ENCODE measurements at places on chromosomes 11 and 22.

- DNase-seq, result no peak
Measured at GRCh38 chr11:63274776-63275175, 31.4 kb upstream of the SLC22A25 start.

- DNase-seq, result no peak
Measured at GRCh38 chr11:47215366-47215910, 664 bp downstream of the DDB2 start.

- no peak for DNase-seq
Measured at GRCh38 chr11:9617940-9618339, 44.5 kb downstream of the WEE1 start.

DNA sequence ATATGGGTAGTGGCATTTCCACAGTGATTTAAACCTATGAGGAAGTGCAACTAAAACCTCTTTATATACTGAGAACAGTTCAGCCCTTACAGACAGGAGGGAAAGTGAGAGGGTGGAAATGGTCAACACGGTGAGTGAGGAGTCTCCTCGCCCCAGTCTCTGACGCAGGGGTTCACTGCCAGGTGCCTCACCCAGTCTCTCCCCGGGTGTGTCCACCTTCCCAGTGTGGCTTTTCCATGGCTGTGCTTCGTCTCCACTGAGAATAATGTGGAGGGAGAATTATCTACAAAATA, 116.6 kb upstream of the TOP3B start:
- DNase-seq, result no peak

- DNase-seq, result no peak
Measured at GRCh38 chr11:84866922-84867321, 760.2 kb downstream of the DLG2 start.

GRCh38 chr11:2609345-2609744, 90.4 kb downstream of the KCNQ1OT1 start:
- DNase-seq, result no peak

DNA sequence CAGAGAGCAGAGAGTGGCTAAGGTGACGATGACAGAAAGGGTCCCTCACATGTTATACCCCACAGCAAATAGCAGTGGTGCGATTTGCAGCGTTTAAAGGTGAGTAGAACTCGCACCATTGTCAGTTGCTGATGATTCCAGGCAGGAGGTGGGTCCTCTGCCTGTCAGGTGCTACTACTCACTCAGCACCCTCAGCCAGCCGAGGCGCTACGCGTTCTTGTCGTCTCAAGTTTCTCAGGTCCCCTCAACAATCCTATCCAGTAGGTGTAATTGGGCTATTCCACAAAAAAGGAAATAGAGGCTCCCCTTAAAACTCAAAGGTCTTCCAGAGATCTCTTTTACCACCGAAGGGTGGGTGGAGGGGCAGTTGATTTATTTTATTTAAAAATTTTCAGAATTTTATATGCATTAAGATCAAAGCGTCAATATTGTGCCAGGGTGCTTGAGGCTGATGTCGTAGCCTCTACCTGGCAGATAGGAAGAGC, 18.3 kb downstream of the ELF5 start:
- no peak for DNase-seq

DNA sequence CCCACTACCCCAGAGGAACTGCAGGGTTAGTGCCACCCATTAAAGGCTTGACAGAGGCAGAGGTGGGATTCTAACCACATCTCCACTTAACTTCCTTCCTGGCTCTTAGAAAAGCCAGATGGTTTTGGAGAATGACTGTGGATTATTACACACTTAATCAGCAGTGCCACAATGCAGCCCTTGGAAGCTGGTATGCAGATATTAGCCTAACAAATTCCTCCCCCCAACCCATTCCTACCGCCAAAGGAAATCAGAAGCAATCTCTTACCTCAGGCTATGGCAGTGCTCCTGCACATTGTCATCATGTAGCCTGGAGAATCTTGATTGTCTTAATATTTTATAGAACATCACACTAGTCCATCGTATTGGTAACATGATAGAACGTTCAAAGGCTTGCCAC, 23.2 kb upstream of the NRGN start:
- no peak for DNase-seq

DNA sequence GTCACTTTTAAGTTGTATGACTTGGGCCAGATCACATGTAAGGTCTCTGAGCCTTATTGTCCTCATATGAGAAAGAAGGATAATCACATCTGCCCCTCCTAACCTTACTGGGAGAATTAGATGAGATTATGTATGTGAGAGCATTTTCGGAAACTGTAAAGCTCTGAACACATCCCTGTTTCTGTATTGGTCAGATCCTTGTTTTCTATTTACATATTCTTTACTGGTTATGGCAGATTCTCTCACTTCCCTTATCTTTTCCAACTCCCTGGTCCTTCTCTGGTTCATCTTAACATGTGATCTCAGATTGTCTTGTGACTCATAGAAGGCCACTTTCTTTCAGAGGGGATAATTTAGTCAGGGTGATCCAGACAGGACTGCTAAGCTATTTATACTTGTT, 41.8 kb downstream of the CCDC81 start:
- DNase-seq, result peak; percentile 79

DNA sequence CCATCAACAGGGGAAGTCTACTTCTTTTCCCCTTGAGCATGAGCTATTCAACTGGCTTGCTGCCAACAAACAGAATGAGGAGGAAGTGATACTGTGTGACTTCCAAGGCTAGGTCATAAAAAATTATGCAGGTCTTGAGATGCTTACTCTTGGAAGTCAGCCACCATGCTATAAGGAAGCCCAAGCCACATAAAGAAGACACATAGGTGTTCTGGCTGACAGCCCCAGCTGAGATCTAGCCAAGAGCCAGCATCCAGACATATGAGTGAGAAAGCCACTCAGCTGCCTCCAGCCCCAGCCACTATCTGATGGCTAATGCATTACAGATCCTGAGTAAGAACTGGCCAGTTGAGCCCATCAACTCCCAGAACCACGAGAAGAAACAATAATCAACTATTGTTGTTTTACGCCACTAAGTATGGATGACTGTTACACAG, 31.0 kb upstream of the PPP2R1B start:
- DNase-seq, result peak; percentile 92

DNA sequence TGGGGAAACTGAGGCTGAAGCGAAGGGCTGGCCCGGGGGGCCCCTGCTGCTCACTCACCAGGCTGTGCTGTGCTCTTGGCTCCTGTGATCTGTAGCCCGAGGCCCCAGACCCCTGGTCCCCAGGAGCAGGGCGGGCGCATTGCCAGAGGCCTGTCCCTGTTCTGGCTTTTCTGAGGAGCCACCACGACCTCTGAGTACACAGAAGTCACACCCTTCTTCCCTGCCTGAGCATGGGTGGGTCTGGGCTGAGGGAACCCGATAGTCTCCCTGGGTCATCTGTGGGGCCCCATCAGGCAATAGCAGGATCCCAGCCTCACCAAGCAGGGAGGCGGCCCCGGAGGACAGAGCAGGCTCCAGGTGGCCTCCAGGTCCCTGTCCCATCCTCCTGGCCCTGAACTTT, 5.1 kb downstream of the CASTOR1 start:
- no peak for DNase-seq

DNA sequence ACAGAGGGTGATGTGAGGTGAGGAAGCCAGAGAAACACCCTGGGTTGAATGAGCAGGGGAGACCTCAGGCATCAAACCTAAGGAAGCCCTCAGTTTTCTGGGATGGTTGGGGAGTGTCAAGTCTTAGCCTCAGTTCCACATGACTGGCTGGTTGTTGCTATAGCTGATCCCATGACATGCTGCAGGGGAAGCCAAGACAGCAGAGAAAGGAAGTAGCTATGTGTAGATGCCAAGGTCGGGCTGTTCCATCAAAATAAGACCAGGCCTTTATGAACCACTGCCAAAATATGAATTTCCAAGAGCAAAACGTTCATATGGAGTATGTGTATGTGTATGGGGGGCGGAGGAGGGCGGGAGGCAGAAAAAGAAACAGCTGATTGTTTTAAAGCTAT, 11.6 kb downstream of the CD59 start:
- peak; percentile 85 for DNase-seq

DNA sequence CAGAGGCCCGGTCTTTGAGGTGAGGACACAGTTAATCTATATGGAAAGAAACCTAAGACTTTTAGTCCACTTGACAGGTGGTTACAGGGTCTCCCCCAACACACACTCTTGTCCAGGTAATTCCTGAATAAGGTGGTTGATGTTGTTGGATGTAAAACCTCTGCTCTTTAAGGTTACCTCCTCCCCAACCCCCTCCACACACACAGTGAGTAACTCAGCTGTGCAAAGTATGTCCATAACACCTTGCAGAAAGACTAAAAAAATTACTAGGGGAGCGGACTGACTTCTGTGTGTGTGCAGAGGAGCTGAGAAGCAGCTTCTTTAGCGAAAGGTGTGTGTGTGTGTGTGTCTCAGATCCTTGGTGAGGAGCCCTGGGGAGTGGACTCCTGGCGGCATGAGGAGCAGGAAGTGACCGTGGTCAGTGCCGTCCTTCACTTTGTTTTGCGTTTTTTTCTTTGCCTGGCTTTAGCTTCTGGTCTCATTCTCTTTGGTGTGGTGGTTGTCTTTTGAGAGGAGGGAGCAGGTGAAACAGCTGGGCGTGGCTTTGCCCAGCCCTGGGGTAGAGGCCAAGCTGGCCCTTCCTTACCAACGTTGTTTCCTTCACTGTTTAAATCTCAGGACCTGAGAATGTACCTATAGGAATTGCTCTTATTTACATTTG, 1.7 kb downstream of the ZBED4 start:
- DNase-seq, result peak; percentile 41

GRCh38 chr11:72352859-72353551, 81.3 kb downstream of the CLPB start:
- DNase-seq, result no peak

- DNase-seq, result peak; percentile 38
Measured at GRCh38 chr22:26172389-26172990, 3.2 kb downstream of the SEZ6L start.

GRCh38 chr11:45651841-45652749, 13.3 kb downstream of the CHST1 start:
- DNase-seq, result no peak

- DNase-seq, result peak; percentile 39
Measured at GRCh38 chr11:6674862-6675261, 8.3 kb downstream of the MRPL17 start.

GRCh38 chr22:37818409-37819104, 4.6 kb upstream of the GALR3 start:
- peak; percentile 93 for DNase-seq

DNA sequence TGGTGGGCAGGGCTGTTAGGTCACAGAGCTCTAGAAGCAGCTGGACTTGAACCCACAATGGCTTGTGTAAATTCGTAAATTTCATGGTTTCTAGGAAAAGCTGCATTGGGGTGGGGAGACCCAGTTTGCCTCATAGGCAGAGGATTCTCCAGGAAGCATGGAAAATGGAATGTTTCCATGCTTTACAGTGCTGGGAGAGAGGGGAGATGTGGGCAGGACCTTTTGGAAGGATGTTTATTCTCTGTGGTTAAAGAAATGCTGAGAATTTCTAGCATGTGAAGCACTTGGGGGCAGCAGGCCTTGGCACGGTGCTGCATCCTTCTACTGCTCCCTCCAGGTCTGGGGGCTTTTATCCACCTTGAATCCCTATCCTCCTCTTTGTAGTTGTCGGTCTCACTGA, 46.3 kb downstream of the TRAF6 start:
- no peak for DNase-seq

DNA sequence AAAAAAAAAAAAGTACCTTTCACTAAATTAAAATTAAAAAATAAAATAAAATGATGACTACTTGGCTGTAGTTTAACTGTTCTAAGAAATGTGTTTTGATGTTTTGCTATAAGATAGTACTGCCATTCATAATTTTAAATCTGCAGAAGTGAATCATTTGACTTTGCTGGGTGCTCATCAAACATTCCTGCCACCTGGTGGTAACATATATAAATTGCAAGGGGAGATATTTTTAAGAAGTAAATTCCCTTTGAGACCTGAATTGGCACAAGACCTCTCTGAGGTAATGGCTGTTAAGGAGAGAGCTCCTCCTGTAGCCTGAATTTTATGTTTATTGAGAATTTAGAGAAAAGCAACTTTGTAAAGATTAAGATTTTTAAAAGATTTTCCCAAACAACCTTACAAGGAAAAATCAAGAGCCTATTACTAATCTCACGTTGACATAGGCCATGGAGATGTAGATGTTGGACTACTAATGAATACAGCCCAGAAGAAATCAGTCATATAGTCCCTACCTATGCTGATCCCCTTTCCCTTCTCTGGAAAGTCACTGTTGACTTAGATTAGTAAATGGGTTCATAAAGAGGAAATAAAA, 11.9 kb upstream of the NARS2 start:
- no peak for DNase-seq

DNA sequence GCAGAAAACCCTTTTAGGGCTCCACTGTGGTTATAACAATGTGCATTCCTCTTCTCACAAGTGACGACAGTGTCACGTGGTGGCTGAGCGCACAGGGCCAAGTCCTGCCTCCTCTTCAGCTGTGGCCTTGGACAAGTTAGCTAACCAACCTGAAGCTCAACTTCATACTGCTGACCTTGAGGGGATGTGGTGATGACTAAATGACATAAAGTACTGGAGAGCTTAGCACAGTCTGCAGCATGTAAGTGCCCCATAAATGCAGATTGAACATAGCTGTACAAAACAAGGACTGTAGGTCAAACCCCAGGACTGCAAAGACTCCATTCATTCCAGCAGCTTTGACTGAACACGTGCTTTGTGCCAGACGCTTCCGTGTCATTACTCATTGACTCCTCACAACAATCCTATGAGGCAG, 20.1 kb upstream of the MRGPRX2 start:
- no peak for DNase-seq

DNA sequence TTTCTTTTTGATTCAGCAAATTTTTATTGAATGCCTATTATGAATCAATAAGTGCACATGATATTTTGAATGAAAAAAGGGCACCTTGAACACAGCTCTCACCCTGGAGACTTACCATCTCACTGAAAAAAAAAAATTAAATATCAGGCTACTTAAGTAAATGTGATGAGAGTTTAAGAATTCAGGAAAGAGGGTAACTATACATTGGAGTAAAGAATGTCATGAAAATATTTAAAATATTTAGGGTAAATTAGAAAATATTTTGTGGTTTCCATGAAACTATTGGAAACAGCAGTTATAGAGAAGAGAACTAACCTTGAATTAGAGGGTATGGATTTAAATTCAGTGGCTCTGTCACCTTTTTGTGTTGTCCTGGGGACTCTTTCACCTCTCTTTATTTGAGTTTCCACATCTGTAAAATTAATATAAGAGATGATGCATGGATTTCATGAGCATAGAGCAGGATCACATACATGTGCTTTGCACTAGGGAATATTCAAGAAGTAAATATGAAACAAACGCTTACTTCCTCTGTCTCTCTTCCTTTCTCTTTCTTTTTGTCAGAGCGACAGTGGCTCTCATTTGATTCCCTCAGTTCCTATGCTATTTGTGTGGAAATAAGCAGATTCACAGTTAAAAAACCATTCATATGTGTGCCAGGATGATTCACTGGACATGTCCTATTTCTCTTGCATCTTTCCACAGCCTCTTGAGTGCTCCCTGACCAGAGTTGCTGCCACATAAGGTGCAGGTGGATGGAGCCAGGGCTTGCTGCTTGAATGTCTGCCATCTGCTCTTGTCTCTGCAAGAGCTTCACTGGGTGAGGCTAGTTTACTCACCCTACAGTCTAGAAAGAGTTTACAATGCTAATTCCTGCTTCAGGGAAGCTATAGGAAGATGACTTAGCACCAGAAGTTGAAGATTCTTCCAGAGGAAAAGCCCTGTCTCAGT, 533.1 kb downstream of the ETS1 start:
- DNase-seq, result no peak

Data from suppressor macrophage (primary cell).